Activated T-cell treated with anti-CD3 and anti-CD28 coated beads for 1 hour (primary cell): ENCODE measurements at places on chromosomes 16 and 17.

DNA sequence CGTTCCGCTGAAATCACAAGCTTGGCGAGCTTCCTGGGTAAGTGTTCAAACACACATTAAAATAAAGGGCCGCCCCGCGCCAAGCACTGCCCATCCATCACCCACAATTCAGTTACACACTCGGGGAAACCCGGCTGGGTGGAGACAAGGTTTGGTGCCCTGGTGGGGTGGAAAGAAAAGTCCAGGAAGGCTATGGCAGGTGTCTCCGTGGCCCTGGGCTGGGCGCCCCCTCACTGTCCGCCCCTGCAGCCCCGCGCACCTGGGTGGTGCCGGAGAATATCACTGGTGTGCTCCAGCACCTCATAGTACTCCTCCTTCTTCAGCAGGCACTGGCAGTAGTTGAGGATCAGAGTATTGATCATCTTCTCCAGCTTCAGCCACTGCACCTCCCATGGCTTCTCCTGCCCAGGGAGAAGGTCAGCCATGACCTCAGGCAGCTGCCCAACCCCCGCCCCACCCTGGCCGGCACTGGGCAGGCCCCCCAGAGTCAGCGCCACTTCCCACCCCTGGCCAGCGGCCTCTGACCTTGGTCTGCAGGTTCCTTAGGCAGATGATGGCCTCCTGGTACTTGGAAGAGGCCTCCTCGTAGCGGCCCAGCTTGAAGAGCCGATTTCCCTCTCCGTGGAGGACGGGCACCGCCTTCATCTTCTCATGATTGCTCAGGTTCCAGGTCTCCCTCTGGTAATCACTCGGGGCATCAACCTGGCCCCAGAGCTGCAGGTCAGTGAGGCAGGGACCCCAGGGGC lies 8.4 kb downstream of the AIPL1 start:
- no peak for DNase-seq

GRCh38 chr17:72515291-72516065 lies 394.7 kb downstream of the SOX9 start:
- no peak for DNase-seq

GRCh38 chr16:23974223-23974622 lies 138.4 kb downstream of the PRKCB start:
- no peak for DNase-seq

DNA sequence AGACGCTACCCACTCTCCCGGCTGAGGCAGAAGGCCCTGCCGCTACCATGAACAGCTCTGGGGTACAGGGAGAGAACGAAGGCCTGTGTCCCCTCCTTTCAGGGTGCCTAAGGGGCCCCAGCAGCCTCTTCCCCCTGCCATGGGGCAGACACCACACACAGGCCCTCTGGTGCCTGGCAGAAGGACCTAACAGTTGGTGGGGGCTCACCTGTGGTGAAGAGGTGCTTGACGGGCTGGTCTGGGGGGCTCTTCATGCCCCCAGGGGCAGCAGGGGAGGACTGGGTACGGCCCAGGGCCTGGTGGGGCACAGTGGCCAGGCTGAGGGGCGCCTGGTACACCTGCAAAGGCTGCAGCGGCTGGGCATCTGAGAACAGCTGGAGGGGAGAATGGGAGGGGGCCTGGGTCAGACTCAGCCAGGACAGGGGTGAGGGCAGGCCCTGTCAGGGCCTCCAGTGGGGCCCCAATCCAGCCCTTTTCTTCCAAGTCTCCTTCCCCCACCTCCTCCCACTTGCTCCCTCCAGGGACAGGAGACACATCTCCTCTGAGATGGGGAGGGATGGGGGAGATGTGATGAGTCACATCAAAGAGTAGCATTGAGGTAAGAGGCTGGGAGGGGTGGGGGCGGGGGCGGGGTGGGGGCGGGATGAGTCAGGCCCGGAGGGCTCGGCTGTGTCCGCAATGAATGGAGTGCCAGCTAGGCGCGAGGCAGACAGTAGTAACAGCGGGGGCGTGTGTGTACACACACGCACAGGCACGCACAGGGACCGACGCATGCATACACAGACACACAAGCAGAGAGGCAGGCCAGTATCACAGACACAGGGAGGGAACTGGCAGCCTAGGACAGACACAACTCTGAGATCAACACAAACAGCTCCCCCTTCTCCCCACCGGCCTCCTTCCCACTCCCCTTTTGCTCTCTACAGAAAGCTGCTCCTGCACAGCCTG lies 16.1 kb downstream of the G6PC3 start:
- DNase-seq: peak; percentile 30

DNA sequence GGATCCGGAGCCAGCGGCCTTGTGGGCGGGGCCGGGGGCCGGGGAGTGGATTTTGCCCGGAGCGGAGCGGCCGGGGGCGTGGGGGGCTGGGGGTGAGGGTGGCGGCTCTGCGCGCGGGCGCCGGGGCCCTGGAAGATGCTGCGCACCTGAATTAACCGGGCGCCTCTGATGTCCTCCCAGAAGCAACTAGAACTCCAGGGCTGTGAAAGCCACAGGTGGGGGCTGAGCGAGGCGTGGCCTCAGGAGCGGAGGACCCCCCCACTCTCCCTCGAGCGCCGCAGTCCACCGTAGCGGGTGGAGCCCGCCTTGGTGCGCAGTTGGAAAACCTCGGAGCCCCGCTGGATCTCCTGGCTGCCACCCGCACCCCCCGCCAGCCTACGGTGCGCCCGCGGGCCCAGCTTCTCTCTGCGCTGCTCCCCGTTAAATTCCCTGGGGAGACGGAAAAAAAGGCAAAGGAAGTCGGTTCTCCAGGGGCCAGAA lies 549 bp downstream of the SLC26A11 start:
- DNase-seq: no peak

GRCh38 chr17:77999413-78000173 lies 41.1 kb downstream of the TNRC6C start:
- no peak for DNase-seq

DNA sequence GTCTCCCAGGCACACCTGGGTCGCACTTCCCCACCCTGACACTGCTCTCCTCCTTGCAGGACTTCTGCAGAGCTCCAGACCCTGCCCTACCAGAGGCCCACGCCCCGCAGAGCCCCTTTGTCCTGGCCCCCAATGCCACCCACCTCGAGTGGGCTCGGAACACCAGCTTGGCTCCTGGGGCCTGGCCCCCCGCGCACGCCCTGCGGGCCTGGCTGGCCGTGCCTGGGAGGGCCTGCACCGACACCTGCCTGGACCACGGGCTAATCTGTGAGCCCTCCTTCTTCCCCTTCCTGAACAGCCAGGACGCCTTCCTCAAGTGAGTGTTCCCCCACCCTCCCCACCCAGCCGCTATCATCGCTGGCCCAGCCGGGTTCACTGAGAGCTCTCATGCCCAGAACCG lies 79.6 kb downstream of the MGAT5B start:
- DNase-seq: no peak

DNA sequence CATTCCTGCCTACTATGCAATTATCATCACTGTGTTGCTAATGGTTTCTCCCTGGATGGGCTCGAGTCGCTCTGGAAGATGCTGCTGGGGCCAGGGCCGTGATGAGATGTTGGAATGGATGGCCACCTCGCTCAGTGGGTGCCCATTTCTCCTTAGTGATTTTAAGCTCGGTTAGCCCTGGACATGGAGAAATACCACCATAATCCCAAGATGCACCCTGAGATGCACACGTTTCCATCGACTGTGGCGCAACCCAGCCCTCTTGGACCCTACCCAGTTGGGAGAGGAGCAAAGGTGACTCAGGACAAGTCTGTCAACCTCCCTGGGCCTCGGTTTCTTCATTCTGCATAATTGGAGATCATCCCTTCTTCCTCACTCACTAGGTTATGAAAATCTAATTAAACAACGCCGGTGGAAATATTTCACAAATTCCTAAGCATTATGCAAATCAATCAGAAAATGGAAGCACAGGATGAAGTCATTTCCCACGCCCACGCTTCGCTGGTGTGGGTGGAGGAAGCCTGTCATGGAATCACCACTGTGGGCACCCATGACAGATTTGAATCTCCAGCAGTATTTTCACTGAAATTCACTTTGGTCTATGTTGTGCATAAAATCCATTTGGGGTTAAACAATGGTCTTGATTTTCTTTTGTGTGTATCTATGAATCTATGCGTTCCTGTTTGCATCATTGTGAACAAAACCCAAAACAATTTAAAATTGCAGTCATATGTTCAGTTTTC lies 195.2 kb downstream of the AXIN2 start:
- DNase-seq: no peak

GRCh38 chr16:68382296-68382718 lies 66.0 kb downstream of the SMPD3 start:
- DNase-seq: no peak

DNA sequence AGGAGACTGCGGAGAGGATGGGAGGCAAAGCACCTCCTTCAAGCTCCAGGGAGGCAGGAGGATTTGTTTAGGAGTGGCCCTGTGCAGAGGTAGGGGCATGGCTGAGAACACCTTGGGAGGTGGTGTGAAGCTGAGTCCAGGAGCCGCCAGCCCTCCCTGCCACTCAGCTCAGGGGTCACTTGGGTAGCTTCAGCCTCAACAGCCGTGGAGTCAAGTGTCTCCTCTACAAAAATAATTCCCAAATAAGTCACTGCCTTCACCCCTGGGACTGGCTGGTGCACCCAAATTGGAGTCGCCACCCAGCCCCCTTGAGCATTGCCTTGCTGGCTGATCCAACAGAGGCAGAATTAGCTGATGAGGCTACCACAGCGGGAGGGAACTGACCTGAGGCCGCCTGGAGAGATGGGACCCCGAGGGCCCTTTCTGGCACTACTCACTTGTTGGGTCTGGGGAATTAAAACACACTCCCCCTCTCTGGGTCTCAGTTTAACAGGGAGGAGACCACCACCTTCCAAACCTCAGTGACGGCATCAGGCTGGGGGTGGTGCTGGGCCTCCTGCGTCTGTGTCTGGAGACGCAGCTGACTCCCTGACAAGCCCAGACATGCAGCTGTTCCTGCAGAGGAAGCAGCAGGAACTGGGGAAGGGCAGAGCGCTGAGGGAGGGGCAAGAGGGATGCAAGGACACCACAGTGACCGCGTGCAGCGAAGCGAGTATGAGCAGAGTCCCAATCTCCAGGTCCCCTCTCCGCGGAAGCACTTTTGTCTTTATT lies 87.9 kb upstream of the TOB1 start:
- DNase-seq: no peak

GRCh38 chr17:4748686-4749085 lies 9.0 kb upstream of the CXCL16 start:
- no peak for DNase-seq

DNA sequence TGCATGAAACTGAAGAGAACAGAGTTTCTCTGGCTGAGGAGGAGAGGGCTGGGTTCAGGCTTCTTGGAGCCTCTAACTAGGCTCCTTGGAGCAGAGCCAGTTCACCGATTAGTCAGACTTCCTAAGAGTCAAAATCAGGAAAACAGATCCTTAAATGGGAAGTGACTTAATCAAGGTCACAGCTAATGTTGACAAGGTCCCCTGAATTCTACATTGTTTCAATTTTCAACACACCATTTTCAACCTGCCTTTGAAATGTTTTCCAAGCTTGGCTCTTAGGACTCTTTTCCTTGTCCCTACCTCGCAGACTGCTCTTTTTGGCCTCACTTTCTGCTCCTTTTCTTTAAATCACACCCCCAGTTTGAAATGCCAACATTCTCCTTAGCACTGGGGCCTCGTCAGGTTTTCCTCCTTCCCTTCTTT lies 16.3 kb downstream of the MYL4 start:
- DNase-seq: no peak

GRCh38 chr16:31276600-31276999 lies 16.8 kb downstream of the ITGAM start:
- DNase-seq: no peak

DNA sequence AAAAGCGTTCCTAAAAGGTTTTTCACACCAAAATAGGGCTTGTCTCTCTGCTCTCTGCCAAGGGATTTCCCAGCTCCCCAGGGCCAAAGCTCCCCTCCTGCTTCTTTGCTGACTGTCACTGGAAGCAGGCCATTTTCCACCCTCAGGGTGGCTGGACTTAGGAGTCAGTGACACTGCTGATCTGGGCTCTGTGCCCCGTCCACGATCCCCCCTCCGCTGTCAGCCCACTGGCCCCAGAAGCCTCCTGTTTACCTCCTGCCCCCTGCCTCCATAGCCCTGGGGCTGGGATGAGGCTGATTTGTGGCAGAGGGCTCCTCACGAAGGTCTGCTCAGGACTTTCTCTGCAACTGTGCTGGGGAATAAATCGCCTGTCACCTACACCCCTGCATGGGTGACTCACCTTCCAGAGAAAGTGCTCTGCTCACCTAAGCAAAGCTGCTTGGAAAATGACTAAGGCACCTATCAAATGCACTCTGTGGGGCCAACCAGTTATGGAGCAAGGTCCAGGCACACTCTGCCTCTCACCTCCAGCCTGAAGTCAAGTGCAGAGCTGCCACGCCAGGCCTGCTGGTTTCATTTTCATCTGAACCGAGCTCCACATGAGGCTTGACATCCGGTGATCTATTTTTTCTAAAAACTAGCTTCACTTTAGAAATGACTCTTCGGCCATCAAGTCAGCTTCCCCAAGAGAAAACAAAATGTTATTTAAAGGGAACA lies 4.9 kb downstream of the MAP3K14 start:
- DNase-seq: peak; percentile 48

GRCh38 chr17:62781356-62781755 lies 26.8 kb downstream of the MARCHF10 start:
- DNase-seq: no peak

GRCh38 chr17:77373299-77374169 lies 232.8 kb downstream of the SEC14L1 start:
- no peak for DNase-seq

DNA sequence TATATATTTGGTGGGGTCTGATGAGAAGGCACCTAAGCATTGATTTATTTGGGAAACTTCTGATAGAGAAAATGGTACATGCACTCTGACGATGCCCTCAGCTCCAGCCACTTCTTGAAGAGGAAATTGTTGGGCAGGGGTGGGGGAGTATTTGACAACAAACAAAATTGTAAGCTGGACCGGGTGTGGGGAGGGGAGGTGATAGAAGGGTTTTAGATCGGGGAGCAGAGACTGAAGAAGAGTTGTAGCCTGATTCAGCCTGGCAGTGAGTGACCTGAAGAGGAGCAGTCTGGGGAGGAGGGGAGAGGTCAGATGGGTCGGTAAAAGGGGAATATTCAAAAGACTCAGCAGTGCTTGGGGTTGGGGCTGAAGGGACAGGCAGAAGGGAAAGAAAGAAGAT lies 2284.7 kb downstream of the TP53TG3F start:
- no peak for DNase-seq

GRCh38 chr16:85003725-85004586 lies 7.4 kb downstream of the ZDHHC7 start:
- no peak for DNase-seq
